Activated CD8-positive, alpha-beta memory T cell treated with anti-CD3 and anti-CD28 coated beads for 24 hours (primary cell): ENCODE measurements at places on chromosomes 3 and 15.

GRCh38 chr3:130844462-130844861, 49.4 kb upstream of the ATP2C1 start:
- no peak for DNase-seq

- no peak for DNase-seq
These were observed 45.2 kb upstream of the NR2F2 start for GRCh38 chr15:96285305-96285704.

GRCh38 chr3:52405601-52406110, 39.2 kb downstream of the SEMA3G start:
- no peak for DNase-seq

DNA sequence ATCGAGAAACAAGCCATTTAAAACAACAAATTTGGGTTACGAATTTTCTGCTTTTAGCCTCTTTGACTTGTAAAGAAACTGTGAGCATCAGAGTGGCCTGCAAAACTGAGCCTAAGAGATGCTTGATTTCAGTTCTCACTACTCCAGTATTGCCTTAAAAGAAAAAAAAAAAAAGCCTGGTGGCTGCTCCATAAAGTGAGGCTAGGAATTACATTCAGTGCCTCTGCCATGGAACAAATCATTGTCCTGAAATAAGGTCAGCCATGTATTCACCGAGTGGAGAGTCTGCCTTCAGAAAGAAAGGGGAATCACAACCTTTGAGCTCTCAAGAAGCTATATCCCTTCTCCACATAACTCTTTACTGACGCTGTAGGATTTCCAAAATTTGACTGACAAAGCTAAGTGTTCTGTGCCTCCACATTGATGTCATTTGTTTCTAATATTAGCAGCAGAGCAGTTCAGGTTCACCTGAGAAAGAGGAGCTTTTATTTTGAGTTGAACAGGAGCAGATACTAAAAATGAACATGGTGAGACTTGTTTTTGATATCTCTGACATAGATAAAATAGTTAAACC, 137.3 kb downstream of the SSR3 start:
- DNase-seq: no peak

- DNase-seq: no peak
These were observed 44.4 kb upstream of the LARS2 start for GRCh38 chr3:45343947-45344346.

DNA sequence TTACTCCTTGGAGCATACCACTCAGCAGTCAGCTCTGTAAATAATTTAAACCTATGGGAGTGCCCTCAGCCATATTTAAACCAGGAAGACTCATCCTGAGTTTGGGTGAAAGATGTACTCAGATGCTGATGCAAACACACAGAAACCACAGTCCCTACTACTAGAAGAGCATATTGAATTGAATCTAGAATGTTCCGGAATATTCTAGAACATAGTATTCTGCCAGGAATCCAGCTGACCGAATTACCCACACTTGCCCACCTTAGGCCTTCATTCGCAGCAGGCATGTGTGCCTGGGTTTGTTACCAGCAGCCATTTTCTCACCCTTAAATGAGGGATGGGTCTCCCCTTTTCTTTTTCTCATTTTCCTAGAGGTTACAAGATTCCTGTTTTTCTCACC, 202.4 kb upstream of the ICE2 start:
- DNase-seq: no peak

DNA sequence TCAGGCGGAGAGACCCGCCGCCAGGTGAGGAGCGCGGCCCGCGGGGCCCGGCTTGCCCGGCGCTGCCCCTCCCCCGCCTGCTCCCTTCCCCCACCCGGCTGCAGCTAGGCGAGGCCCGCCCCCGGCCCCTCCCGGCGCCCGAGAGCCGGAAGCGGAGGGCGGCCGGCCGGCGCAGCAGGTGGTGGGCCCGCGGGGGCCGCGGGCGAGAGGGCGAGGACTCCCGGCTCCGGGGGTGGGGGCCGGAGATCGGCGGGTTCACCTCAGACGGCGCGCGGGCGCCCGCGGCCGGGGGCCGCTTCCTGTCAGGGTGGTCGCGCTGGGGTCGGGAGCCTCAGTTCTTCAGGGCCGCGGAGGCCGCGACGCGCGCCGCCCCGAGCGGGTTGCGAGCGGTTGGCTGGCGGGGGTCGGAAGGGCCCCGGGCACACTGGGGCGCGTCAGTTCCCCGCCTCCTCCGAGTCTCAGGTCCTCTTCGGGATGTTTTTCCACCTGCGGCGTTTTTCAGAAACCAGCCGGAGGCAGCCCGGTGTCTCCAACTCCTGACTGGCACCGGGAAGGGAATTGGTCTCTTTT, 395 bp downstream of the ZFAND6 start:
- DNase-seq: no peak

- no peak for DNase-seq
These were observed 18.7 kb upstream of the RPP14 start for GRCh38 chr3:58287354-58287753.

DNA sequence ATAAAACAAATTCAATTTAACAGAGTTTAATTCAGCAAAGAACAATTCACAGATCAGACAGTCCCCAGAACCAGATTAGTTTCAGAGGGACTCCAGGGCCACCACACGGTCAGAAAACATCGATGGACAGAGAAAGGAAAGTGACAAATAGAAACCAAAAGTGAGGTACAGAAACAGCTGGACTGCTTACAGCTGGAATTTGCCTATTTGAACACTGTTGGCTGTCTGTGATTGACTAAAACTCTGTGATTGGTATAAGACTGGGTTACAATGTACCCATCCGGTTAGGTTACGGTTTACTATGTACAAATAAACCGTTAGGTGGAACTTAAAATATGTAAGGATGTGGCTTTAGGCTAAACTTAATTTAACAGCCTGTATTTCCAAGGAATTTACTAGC, 30.3 kb downstream of the MOBP start:
- DNase-seq: no peak

DNA sequence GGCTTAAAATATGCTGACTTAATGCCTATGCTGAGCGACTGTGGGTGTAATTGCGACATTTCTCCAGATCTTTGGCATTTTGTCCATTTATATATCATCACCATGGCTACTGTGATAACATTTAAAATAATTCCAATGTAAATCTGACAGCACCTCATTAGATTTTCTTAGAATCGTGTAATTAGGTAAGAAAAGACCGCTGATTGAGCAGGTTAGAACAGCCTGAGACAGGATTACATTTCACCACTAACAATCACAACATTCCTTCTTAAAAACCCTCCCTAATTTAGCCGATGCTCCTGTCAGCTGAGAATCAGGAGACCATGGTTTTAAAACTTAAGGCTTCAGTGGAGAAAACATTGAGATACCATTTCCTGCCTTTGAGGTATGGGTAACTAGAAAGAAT, 455.3 kb upstream of the PDZRN3 start:
- DNase-seq: no peak

- DNase-seq: no peak
These were observed 237.5 kb downstream of the P3H2 start for GRCh38 chr3:189883113-189883753.

- DNase-seq: no peak
These were observed 45.4 kb downstream of the COMMD2 start for GRCh38 chr3:149706905-149707304.

DNA sequence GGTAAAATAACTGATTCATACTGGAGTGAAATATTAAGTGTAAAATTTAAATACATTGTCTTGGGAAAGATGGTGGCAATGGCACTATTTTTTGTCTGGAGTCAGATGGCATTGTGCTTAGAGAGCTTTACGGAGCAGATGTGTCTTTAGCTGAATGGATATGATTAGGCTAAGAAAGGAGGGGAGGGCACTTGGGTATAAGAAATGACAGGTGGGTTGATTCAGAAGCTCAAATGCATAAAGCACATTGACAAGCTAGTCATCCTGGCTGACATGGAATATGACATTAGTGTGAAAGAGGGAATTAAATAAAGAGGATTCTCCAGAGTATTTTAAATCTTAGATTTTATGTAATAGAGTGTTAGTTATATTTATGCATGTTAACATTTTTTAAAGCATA, 570.1 kb upstream of the CBLB start:
- no peak for DNase-seq

GRCh38 chr3:144433006-144433405, 461.4 kb downstream of the DIPK2A start:
- DNase-seq: no peak

- no peak for DNase-seq
These were observed 15.9 kb downstream of the TM4SF4 start for GRCh38 chr3:149490260-149490971.

DNA sequence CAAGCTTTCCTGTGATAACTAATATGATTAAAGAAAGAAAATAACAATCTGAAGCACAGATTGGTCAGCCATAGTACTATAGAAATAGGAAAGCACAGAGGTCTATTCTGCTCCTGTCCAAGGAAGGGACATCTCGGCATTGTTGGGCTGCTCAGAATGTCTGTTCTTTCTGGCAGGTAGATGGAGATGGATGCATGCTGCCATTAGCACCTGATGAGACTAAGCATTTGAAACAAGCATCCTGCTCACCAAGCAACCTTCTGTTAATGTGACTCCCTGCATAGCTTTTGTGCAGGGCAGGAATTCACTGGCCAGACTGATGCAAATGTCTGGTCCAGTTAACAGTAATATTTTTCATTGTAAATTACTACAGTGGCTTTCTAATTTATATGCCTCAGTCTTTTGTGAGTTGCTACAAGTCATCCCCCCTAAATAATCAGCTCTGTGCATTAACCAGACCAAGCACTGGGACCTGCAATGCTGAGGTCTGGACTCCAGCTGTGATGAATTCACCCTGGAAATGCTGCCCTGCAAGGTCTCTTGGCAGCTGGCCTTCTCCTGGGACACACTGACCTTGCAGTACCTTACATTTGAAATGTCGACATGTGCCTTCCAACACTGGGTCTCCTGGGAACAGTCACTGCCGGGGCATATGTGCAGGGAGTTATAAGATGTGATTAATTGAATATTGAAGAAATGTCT, 1123.7 kb downstream of the IGSF11 start:
- DNase-seq: no peak

DNA sequence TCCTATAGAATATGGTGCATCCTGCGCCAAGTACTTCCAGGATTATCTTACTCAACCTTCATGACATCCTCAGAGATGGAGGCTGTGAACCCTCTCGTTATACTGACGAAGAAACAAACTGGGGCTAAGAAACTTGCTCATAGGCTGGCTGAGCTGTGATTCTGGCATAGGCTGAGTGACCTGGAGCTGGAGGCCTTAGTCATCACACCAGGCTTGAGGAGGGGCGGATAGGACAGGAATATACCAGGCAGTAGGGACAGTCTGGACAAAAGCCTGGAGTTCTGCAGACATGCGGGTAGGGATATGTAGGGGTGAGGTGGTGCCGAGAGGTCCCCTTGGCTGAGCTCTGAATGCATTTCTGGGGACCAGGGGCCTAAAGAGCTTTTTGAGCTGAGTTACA, 18.1 kb downstream of the HEMK1 start:
- DNase-seq: no peak

GRCh38 chr3:41572092-41572491, 372.8 kb downstream of the CTNNB1 start:
- no peak for DNase-seq

DNA sequence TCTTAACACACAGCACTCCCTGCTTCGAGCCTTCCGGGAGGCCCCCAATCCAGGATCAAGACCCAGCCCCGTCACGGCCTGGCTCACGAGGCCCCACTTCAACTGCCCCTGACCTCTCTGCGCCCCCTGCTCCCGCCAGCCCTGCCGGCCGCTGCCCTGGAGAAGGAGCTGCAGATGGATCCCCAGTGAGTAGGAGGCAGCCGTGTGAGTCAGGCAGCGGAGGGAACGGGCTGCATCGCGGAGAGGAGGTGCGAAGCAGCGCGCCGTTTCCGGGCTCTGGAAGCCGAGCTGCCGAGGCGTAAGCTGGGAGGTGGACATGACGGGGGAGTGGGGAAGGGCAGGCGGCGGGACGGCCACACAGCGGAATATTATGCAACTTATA, 133.4 kb downstream of the TPRA1 start:
- DNase-seq: no peak

- no peak for DNase-seq
These were observed 104.5 kb downstream of the SST start for GRCh38 chr3:187565701-187566100.

- DNase-seq: no peak
These were observed 25.1 kb upstream of the GAP43 start for GRCh38 chr3:115598216-115598615.

DNA sequence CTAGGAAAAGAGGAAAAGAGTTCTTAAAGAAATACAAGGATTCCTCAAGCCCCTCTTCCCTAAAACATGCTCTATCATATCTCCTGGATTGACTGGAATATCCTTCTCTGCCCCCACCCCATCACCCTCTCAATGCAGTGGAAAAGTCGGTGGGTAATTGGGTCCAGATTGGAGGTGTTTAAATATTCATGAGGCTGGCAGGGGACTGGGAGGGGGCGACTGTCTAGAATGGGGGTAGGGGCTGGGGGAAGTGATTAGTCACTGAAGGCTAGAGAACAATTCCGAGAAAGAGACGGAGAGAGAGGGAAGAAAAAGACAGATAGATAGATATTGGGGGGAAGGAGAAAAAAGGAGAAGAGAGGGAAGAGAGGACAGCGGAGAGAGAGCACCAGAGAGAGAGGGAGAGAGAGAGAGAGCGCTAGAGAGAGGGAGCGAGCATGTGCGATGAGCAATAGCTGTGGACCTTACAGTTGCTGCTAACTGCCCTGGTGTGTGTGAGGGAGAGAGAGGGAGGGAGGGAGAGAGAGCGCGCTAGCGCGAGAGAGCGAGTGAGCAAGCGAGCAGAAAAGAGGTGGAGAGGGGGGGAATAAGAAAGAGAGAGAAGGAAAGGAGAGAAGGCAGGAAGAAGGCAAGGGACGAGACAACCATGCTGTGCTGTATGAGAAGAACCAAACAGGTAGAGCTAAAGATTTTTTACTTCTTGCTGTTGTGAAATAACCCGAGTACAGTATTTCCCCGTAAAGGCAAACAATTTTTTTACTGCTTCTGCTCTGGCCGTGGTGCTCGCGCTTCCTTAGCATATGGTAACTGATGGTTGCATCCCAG, at the start of gene GAP43:
Gene GAP43, plus strand, starts transcription at position 467 of the 825 bp plus-strand sequence. Its CDS starts 180 bp downstream, at position 647.
- DNase-seq: no peak

- no peak for DNase-seq
These were observed 617.5 kb upstream of the CCDC54 start for GRCh38 chr3:106759731-106760130.

- no peak for DNase-seq
These were observed 595.2 kb upstream of the TBL1XR1 start for GRCh38 chr3:177792311-177793030.

DNA sequence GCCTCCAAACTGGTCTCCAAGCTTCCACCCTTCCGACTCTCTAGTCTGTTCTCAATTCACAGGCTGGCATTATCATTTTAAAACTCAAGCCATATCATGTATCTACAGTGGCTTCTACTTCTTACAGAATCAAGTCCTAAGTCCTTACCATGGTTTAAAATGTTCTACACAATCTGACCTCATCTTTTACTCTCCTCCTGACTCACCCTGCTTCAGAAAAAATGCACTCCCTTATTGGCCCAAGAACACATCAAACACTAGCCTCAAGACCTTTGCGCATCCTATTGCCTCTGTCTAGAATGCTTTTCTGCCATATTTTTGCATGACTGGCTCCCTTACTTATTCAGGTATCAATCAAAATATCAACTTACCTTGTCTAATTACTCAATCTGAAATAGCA, 11.0 kb downstream of the MRPL3 start:
- no peak for DNase-seq
